Heart left ventricle (tissue), 16 donors: ENCODE measurements at places on chromosomes 6 and 20.

DNA sequence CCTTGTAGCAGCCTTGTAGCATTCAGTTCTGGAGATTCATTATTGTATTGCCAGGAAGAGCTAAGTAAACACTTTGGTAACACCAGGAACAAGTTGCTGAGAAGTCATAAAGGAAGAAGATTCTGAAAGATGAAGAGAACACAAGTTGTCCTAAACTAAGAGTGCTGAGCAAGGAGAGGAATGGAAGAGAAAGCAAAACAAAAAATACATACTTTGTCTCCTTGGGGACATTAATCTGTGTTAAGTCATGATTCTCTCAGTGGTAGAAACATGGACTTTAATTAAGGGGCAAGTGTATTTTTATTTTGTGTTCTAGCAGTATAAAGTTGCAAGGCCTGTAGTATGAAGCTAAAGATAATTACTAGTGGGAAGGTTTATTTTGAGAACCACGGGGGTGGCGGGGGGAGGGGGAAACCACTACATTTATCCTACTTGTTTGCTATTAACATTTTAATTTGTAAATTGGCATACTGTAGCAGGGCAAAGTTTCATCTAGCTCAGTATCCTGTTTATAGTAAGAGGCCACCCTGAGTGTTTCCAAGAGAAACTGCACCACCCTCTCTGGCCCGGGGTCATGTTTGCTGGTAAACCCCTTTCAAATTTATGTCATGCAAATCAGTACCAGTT lies 463.0 kb downstream of the CDKAL1 start:
- no peak overlapping the region for H3K4me3 ChIP-seq
- H3K27ac ChIP-seq: no peak overlapping the region
- H3K27me3 ChIP-seq: no peaks in the 10 kb centered on the region
- DNase-seq: no peak
- H3K4me1 ChIP-seq: peaks cover 4% of the 10 kb centered on the region

DNA sequence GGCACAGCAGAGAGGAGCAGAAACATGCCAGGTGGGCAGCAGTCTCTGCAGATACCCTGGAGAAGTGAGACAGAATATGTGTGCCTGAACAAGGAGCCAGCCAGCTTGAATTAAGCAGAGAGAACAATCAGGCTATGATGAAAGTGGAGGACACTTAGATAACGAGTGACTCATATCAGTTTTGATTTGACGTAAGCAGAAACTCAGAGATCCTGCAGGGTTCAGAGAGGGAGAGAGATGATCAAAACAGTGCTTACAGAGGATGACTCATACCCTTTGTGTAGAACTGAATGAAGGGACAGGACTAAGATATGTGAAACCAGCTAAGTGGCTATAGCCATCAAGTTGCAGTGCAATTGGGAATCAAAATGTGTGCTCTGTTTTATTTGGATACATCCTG lies 300.7 kb downstream of the TENT5A start:
- no peak overlapping the region for H3K4me3 ChIP-seq
- H3K27ac ChIP-seq: no peak overlapping the region
- H3K36me3 ChIP-seq: no peaks in the 10 kb centered on the region
- H3K27me3 ChIP-seq: no peaks in the 10 kb centered on the region
- H3K4me1 ChIP-seq: no peaks in the 10 kb centered on the region
- peak; percentile 28 for DNase-seq

DNA sequence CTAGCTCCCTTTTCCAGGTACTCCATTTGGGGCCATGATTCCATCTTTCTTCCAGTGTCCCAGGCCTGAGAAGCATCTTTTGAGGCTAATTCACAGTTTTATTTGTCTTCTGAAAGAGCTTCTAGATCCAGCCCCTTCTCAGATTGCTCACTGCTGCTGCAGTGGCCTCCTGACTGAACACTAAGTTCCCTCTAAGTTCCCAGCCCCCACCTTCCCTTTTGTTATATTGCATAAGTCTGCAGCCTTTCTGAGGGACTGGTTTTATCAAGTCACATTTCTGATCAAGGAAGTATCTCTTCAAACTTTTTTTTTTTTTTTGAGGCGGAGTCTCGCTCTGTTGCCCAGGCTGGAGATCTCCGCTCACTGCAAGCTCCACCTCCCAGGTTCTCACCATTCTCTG lies 10.7 kb downstream of the MAPRE1 start:
- H3K4me3 ChIP-seq: no peak overlapping the region
- no peak for DNase-seq
- H3K36me3 ChIP-seq: peaks cover 13% of the 10 kb centered on the region
- no peaks in the 10 kb centered on the region for H3K4me1 ChIP-seq

GRCh38 chr6:170140129-170140528 lies 150.7 kb downstream of the DLL1 start:
- H3K4me1 ChIP-seq: peaks cover 19% of the 10 kb centered on the region
- H3K36me3 ChIP-seq: no peaks in the 10 kb centered on the region
- no peaks in the 10 kb centered on the region for H3K27me3 ChIP-seq
- no peak overlapping the region for H3K4me3 ChIP-seq
- no peak overlapping the region for H3K27ac ChIP-seq

DNA sequence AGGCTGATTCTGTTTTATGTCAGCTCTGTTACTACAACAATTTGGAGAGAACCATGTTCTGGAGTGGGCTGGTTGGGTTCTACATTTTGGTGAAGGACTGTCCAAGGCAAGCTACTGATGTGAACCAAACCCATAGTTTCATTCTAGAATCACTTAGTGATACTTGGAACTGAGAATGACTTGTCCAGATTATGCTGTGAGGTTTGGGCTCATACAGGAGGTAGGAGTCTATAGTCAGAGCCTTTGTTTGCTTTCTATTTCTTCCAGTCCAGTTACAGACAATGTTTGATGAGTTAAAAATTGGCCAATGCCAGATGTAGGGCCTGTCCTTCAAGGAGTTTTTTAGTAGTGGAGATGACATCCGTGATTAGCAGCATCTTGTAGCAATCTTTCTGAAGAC lies 97.9 kb downstream of the LRRC1 start:
- H3K4me3 ChIP-seq: no peak overlapping the region
- no peak for DNase-seq
- no peaks in the 10 kb centered on the region for H3K36me3 ChIP-seq

- no peak overlapping the region for H3K4me3 ChIP-seq
- no peaks in the 10 kb centered on the region for H3K36me3 ChIP-seq
- H3K4me1 ChIP-seq: no peaks in the 10 kb centered on the region
- H3K27me3 ChIP-seq: no peaks in the 10 kb centered on the region
- DNase-seq: no peak
Observed at GRCh38 chr6:113447088-113447831, 409.9 kb upstream of the MARCKS start.

DNA sequence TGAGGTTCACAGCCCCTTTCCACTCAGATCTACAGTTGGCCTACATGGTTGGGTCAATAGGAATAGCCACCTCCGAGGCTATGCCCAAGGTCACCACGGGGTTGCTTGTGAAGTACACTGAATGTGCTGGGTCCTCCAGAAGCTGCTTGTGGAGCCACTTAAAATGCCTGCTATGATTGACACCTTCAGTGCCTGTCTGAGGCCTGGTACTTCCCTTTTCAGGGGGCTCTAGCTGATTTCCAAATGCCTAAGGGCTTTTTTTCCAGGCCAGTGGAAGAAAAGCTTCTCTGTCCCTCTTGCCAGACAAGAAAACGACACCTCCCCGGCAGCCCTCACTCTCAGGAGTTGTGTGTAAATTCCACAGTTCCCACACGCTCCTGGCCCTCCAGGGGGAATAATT lies 6.3 kb upstream of the NXT1 start:
- no peaks in the 10 kb centered on the region for H3K36me3 ChIP-seq
- H3K4me1 ChIP-seq: no peaks in the 10 kb centered on the region
- H3K4me3 ChIP-seq: no peak overlapping the region
- no peak overlapping the region for H3K27ac ChIP-seq

GRCh38 chr20:48635791-48636267 lies 192.0 kb downstream of the PREX1 start:
- no peaks in the 10 kb centered on the region for H3K36me3 ChIP-seq
- no peaks in the 10 kb centered on the region for H3K27me3 ChIP-seq
- H3K27ac ChIP-seq: no peak overlapping the region

DNA sequence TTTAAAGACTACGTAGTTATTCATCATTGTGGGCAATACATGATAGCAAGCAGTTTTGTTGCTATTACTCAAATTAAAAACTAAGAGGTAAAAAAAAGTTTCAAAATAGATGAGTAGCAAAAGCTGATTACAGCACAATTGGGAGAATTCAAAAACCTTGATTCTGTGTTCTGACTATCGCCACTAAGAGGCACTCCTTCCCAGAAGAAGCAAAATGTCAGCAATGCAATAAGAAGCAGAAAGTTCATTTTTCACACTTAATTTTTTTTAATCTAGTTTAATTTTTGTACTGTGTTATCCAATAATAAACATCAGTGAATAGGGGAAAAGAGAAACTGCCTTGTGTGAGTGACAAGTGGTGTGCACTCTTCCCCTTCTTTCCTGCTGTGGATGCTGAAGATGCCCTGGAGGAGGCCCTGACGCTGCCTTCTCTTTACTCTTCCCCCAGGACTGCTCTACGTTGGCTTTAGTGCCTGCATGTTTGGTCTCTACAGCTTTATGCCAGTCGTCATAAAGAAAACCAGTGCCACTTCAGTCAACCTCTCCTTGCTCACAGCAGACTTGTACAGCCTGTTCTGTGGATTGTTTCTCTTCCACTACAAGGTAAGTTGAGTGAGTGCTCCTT lies 263.2 kb upstream of the PLN start:
- H3K4me1 ChIP-seq: peaks cover 48% of the 10 kb centered on the region
- no peak for DNase-seq
- no peak overlapping the region for H3K4me3 ChIP-seq
- no peaks in the 10 kb centered on the region for H3K27me3 ChIP-seq

DNA sequence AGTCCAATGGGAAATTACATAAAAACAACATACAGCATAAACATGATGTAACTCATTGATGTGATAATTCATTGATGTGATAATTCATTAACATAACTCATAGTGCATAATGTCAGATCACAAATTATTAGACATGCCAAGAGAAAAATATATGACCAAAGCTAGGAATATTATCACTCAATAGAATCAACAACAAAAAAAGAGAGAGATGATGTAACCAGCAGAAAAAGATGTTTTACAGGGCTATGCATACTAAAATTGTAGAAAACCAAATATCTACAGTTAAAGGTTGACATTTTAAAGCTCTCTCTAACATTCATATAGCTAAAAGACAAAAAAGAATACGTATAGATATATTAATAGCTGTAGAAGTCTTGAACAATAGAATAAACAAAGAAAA lies 1067.2 kb upstream of the ADGRB3 start:
- no peak for DNase-seq
- H3K4me3 ChIP-seq: no peak overlapping the region
- H3K27ac ChIP-seq: no peak overlapping the region
- no peaks in the 10 kb centered on the region for H3K36me3 ChIP-seq
- H3K27me3 ChIP-seq: no peaks in the 10 kb centered on the region

DNA sequence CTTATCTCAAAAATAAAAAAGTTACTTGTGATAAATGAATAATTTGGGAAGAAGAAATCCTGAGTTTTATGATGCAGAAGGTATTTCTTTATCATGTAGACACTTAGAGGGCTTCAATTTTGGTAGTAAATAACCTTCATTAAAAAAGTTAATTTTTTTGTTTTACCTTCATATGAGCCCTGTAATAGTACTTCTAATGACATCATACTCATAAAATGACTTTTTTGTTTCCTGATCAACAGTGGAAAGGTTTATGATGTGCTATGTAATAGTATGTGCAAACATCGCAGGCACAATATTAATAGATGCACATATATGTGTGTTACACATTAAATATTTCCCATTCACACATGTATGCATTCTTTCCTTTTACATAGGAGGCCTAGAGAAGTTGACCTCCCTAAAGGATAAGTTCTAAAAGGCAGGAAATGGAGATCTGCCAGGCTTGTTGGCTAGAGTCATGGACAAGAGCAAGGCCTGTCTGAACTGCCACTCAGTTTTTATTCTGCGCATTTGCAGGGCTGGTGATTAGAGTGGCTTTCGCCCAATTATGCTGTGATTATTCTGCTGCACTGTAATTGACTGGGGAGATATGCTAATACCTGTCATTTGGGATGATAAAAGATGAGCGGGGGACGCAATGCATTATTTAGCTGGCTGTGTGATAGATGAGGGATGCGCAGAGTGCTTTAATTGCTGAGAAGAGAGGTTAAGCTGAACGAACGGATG lies 272.6 kb downstream of the TMEM242 start:
- no peak for DNase-seq
- no peaks in the 10 kb centered on the region for H3K27me3 ChIP-seq
- no peak overlapping the region for H3K27ac ChIP-seq

GRCh38 chr20:8803941-8804340 lies 264.9 kb upstream of the PLCB4 start:
- peaks cover 4% of the 10 kb centered on the region for H3K4me1 ChIP-seq
- no peak overlapping the region for H3K4me3 ChIP-seq

DNA sequence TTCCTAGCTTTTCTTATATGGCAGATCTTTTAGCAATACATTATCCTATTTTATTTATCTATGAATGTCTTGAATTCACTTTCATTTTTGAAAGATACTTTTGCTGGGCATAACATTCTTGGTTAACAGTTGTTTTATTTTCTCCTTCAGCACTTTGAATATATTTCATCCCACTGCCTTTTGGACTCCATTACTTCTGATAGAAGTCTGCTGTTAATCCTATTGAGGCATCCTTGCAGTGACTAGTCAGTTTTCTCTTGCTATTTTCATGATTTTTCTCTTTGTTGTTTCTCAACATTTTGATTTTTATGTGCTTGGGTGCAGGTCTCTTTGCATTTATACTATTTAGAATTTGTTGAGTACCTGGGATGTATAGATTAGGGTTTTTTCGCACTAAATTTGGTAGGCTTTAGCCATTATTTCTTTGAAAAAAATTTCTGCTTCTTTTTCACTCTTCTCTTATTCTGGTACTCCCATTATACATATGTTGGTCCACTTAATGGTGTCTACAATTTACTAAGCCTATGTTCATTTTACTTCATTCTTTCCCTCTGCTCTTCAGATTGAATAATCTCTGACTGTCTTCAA lies 53.2 kb downstream of the PHACTR3 start:
- no peak for DNase-seq
- H3K27me3 ChIP-seq: no peaks in the 10 kb centered on the region
- no peaks in the 10 kb centered on the region for H3K36me3 ChIP-seq
- no peak overlapping the region for H3K4me3 ChIP-seq
- no peak overlapping the region for H3K27ac ChIP-seq
